Activated CD4-positive, alpha-beta T cell treated with anti-CD3 and anti-CD28 coated beads, Interleukin-2, amount 50 U/mL, for 1 hour (primary cell): ENCODE measurements at places on chromosomes 5 and 9.

DNA sequence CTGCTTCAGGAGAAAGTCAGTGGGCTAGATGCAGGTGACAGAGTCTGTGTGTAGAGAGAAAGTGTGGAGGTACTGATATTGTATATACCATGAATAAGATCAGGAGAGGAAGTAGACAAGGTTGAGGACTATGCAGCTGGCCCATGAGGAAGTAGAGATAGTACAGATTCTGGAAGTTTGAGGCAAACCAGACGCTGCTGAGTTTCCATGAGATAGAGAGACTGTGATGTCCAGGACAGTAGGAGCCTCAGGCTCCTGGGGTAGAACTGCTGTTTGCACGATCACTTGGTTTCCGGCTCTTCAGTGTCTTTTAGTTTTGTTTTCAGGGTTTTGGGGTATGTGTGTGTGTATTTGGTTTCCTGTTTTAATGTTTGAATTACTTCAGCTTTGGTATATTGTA is 13.6 kb downstream of the OTULINL start:
- no peak for DNase-seq

GRCh38 chr9:37410969-37411785 is 11.3 kb upstream of the GRHPR start:
- no peak for DNase-seq

- no peak for DNase-seq
These were observed 409.5 kb upstream of the IRX1 start for GRCh38 chr5:3186156-3186555.

DNA sequence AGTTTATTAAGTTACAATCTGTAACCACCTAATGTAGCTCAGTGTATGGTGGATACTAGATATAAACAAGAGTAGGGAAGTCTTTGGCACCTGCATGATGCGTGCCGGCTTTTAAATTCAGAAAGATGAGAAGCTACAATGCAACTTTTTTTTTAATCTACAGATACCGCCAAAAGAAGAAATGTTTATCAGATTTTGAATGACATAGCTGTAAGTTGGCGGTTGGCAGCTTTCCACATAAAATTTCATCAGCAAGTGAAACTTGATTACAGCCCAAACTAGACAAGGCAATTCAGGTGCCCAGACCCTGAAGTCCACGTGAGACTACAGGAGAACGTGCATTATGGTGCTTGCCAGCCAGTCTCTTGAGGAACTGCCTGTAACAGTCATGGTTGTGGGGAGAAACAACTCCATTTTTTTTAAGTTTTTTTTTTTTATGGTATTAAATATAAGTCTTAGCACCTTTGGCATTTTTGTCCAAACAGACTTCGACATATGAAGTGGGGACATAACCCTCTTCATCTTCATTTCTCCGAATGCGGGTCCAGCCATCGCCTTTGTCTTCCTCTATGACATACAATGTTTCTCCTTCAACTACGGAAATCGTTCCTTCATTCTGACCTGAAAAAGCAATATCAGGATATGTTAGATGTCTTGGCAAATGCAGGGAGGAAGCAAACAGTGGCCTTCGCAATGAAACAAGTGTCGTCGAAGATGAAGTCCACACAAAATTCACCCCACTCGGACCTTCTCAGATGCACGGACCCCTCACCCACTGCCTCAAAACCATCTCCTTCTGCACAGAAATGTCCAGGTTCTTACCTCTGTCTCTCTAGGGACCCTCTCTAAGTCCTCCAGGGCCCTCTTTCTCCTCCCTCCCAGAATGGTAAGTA is 60.4 kb downstream of the USP20 start:
- peak; percentile 42 for DNase-seq

- no peak for DNase-seq
These were observed 131.3 kb upstream of the ARRDC3 start for GRCh38 chr5:91514400-91514799.

GRCh38 chr5:108503986-108504385 is 122.1 kb upstream of the FBXL17 start:
- DNase-seq, result no peak

GRCh38 chr5:174744896-174745295 is 20.5 kb downstream of the MSX2 start:
- no peak for DNase-seq
